ENCODE measurements at places on chromosomes 4 and X. TPM values are rescaled to one million over a fixed set of nuclear protein-coding genes. Genes with fewer than 3 reads are reported as not detected.

Gene KLHL13
- 3.4 TPM for total RNA-seq

- peaks cover 5% of the 10 kb centered on the region for H3K4me1 ChIP-seq
- H3K4me3 ChIP-seq = no peak overlapping the region
- DNase-seq = peak; percentile 12
- H3K36me3 ChIP-seq = no peaks in the 10 kb centered on the region
- no peaks in the 10 kb centered on the region for H3K27me3 ChIP-seq
- no peak overlapping the region for H3K27ac ChIP-seq
These were observed 242.0 kb downstream of the BCOR start for GRCh38 chrX:39855748-39856129.

GRCh38 chrX:103747163-103747562 is 29.5 kb upstream of the PLP1 start:
- no peak overlapping the region for H3K27ac ChIP-seq
- H3K27me3 ChIP-seq = no peaks in the 10 kb centered on the region
- no peak overlapping the region for H3K4me3 ChIP-seq
- no peaks in the 10 kb centered on the region for H3K4me1 ChIP-seq
- DNase-seq = no peak

- no peak for DNase-seq
- no peaks in the 10 kb centered on the region for H3K27me3 ChIP-seq
- H3K4me3 ChIP-seq = no peak overlapping the region
- no peaks in the 10 kb centered on the region for H3K4me1 ChIP-seq
- no peaks in the 10 kb centered on the region for H3K36me3 ChIP-seq
- no peak overlapping the region for H3K27ac ChIP-seq
These were observed 63.4 kb downstream of the RASL11B start for GRCh38 chr4:52925531-52925968.
